NB4 (cell line): ENCODE measurements at places on chromosomes 3 and 15.

GRCh38 chr3:64520334-64520733 lies 167.5 kb downstream of the ADAMTS9 start:
- no peak for DNase-seq

GRCh38 chr3:12780751-12781150 lies 15.7 kb upstream of the CAND2 start:
- no peak for DNase-seq

DNA sequence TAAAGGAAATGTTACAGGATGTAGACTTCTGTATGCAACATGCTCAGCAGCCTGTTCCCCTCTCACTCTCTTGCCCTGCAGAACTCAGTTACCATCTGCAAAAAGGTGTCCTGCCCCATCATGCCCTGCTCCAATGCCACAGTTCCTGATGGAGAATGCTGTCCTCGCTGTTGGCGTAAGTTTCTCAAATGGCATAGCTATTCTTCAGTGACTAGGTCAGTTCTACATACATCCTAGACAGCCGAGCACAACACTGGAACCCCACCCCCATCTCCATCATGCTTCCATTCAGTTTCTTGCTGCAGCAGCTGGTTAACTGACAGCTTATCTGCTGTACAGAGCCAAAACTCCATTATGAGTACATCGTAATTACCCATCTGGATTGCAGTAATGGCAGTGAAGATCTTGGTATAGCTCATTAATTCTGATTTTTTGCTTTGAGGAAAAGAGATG lies 4.5 kb downstream of the THBS1 start:
- DNase-seq: no peak

DNA sequence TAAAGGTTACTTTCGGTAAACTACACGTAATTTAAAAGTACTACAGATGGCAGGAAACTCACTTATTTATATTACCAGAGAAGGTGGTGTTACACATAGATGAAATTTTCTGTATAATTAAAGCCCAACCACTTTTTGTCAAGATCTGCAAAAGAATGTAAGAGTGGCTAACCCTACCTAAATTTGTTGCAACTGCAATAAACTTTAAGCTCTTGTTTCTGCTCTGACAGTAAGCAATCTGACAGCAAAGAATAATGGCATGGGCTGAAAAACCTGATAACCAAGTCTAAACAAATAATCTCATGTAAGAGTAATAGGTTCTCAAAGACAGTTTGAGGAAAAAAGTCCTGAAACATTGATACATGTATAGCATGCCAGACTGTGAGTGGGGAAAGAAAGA lies 897.3 kb downstream of the TUSC7 start:
- DNase-seq: no peak

DNA sequence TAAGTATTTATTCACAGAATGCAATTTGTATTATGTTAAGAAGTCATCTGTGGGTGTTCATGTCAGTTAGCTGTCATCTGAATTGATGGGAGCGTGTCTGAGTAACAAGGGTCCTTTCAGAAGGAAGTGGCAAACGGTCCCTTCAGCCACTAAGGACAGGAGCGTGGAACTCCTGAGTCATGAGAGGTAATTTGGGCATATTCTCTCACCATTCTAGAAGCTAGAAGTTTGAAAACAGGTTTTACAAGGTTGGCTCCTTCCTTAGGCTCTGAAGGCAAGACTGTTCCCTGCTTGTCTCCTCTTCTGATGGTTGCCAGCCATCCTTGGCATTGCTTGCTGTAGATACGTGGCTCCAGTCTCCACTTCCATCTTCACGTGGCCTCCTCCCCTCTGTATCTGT lies 19.7 kb downstream of the ABHD2 start:
- no peak for DNase-seq

DNA sequence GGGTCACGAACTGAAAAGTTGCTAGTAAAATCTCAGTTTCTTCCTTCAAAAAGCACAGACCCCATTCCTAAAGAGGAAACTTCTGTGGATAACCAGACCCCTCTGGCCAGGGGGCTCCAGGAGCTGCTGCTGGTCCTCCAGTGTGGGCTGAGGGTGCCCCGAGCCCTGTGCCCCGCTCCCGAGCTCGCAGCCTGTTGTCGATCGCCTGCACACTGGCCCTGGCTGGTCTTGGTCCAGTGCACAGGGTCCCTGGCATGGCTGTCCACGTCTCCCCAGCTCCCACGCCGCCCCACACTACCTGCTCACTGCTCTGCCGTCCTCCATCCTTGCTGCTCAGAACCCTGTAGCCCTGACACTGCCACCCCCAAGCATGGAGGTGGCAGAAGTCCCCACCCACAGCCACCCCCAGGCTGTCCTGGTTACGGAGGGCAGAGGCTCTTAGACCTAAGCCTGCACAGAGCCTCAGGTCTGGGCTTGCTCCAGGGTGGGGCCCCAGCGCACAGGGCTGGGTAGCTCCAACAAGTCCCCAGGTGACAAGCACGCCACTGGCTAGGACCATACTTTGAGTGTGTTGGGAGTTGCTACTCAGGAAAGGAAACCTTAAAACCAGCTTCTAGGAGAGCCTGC lies 87.0 kb downstream of the PLXNA1 start:
- DNase-seq: no peak

DNA sequence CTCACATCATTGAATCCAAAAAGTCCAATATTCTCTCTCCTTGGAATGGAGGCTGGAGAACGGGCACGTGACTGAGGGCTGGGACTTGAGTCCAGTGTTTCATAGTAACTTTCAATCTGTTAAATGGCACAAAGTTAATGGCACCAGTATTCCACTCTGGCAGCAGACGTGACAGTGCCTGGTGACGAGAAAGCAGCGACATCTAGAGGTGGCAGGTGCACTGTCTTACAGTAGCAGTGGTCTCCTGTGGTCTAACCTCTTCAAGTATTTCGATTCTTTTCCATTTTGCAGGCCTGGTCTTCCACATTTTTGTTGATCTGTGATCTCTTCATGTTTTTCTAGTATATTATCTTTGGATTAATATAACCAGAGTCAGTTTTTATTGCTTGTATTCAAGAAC lies 107.1 kb downstream of the OXSM start:
- peak; percentile 48 for DNase-seq

GRCh38 chr3:195892105-195893043 lies 16.0 kb downstream of the TNK2 start:
- no peak for DNase-seq

DNA sequence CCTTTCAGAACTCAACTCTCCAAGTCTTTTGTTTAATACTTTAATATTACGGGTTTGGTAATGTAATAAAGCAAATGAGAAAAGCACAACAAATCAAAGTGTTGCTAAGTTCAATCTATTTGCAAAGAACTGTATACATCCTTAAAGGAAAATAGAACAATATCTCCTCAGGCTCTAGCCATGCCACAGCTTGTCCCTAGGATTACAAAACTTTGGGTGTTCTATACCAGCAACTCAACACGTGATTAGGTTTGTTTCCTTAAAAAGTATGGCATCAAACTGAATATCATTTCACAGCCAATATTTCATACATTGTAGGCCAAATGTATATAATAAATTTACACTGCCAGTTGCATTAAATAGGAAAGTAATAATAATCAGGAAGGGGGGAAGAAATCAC lies 418.6 kb upstream of the MDFIC2 start:
- DNase-seq: no peak
